ENCODE measurements at places on chromosomes 2 and 18.
A peak's percentile ranks its signal among the peaks of the same experiment; 100 is the strongest.

GRCh38 chr2:47655563-47655880, 127.4 kb upstream of the MSH6 start:
- DNase-seq: no peak

GRCh38 chr2:173239644-173240043, 115.0 kb upstream of the CDCA7 start:
- DNase-seq: no peak

- no peak for DNase-seq
Observed at GRCh38 chr18:62736077-62736855, 20.9 kb downstream of the PHLPP1 start.

DNA sequence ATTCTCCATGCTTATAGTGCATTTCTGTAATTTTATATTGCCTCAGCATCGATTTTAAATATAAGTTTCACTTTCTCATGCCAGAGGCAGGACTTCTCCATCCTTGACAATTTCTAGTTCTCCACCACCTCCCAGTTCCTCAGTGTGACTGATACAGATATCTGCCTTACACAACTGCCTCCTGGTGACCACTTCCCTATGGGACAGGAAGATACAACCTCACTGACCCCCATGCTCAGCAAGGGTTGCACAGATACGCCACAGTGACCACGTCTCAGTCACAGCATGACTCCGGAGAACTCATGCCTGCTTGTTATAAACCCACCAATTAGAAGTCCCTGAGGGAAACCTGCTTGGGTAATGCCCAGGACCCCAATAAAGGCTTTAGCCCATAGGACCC, 284.0 kb upstream of the MC4R start:
- DNase-seq: no peak

- DNase-seq: no peak
Observed at GRCh38 chr2:150876251-150876950, 385.3 kb downstream of the RBM43 start.

GRCh38 chr2:101002562-101003277, 631 bp downstream of the RPL31 start:
- DNase-seq: no peak

- no peak for DNase-seq
Observed at GRCh38 chr2:229425598-229425997, 154.5 kb upstream of the PID1 start.

- DNase-seq: no peak
Observed at GRCh38 chr2:153567367-153567766, 88.8 kb upstream of the RPRM start.

DNA sequence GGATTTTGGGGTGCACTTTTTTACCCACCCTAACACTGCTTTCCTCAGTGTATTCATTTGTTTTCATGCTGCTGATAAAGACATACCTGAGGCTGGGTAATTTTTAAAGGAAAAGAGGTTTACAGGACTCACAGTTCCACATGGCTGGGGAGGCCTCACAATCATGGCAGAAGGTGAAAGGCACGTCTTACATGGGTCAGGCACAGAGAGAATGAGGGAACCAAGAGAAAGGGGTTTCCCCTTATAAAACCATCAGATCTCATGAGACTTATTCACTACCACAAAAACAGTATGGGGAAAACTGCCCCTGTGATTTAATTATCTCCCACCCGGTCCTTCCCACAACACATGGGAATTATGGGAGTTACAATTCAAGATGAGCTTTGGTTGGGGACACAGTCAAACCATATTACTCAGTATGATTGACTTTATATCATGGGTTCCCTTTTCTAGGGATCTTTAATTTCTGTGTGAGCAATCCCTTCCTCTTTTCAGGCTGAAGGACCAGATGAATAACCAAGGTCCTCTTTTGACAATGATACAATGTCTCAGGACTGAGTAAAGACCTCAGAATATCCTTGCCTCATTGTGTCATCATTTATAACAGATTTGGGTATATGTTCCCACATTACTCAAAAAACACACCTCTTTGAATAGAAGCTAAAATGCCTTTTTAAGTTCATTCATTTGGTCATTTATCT, 100.1 kb upstream of the TRIB2 start:
- no peak for DNase-seq

DNA sequence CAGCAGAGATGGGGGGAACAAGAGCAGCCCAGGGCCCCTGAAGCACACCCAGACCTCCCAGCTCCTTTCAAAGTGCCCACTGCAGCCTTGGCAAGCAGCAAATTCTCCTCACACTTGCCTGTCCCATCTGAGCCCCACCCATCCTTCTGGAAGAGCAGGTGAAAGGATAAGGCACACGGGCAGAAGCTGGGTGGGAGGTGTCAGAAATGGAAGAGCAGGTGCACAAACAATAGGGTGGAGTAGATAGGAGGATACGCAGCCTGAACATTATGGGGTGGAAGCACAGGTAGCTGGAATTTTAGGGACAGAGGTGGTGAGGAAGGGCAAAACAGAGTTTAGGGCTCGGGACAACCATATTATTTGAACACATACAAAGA, 69.2 kb downstream of the TNS1 start:
- DNase-seq: no peak

GRCh38 chr2:143263066-143263625, 133.9 kb downstream of the ARHGAP15 start:
- DNase-seq: no peak

GRCh38 chr2:100285011-100285410, 37.3 kb downstream of the LONRF2 start:
- no peak for DNase-seq

DNA sequence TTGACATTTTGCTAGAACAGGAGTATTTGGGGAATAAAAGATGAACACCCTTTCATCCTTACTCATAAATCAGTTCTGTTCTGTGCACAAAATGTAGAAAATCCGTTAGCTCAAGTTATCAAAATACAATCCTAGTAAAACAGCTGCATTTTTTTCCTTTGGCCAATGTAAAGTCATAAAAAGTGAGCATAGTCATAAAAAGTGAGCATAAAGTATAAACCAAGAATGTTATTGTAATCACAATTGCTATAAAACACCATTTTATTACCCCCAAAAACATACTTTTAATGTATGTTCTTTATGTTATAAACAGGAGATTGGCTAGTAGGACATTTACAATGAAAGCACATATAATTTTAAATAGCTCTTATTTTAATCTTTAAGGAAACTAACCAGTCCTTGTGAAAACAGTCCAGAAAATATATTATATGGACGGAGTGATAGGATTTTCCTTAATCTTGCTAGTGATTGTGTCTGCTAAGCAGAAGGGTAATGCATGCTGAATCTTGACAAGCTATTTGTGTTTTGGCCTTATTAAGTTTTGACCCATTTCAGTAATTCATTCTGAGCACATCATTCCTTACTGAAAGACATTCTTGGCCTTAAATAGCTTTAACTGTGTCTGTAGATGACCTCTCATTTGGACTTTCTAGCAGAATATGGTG, 891.8 kb downstream of the DSC3 start:
- DNase-seq: no peak

DNA sequence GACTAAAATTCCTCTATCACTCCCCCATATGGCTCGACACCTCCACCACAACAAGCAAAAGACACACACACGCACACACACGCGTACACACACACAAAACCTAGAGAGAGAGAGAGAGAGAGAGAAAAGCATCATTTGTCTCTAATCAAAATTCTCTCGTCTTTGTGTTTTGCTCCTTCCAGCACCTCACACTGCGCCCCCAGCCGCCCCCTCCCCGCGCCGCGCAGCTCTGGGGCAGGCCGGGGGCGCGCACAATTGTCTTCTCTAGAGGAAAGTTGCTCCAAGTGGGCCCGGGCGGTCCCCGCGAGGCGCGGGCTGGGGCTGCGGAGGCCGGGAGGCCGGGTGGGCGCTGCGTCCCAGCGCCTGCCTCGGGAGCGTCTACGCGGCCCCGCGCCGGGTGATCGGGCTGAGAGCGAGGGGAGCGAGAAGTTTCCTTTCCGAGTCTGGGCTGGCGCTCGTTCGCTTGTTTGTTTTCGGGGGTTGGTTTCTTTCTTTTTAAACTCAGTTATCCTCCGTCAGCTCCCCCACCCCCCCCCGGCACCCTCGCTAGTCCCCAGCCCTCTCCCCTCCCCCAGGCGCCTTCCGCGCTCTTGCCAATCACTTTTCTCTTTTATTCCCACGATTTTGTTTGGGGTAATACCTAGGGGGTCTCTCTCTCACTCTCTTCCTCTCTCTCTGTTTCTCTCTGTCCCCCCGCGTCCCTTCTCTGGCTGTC, 4.1 kb downstream of the ZEB2 start:
- peak; percentile 16 for DNase-seq

- DNase-seq: no peak
Observed at GRCh38 chr2:56537756-56538155, 354.0 kb downstream of the CCDC85A start.

- no peak for DNase-seq
Observed at GRCh38 chr2:204059016-204059415, 122.5 kb downstream of the ICOS start.

DNA sequence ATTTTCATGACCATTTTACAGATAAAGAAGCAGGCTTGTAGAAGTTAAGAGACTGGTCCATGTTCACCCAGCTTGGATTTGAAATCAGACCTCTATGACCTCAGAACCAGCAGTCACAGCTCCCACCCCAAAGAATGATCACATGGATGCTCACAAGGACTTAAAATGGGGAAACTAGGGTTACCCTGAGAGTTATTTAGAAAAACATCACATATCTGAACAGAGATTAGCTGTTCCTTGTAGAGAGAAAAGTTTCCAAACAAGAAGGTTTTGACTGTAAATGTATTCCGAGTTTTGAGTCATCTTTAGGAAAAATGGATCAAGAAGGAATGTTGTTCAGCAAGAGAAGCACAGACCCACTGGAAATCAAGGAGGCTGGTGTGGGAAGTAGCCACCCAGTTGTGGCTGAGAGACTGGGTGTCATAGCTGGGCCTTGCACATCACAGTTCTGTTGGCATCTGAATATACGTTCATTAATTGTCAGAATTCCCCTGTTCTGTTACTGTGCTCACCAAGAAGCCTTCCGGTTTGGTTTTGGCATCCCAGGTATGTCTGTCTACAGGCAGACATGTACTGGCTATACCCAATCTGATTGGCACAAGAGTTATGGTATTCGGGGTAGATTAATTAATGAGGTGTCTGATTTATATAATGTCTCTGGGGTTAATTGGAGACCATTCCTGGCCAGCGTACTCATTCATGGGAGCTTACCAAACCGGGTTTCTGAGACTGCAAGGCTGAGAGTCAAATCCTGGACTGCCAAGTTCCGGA, 371.8 kb upstream of the SLC14A2 start:
- DNase-seq: no peak

- DNase-seq: no peak
Observed at GRCh38 chr2:10238991-10239485, 63.7 kb upstream of the HPCAL1 start.

DNA sequence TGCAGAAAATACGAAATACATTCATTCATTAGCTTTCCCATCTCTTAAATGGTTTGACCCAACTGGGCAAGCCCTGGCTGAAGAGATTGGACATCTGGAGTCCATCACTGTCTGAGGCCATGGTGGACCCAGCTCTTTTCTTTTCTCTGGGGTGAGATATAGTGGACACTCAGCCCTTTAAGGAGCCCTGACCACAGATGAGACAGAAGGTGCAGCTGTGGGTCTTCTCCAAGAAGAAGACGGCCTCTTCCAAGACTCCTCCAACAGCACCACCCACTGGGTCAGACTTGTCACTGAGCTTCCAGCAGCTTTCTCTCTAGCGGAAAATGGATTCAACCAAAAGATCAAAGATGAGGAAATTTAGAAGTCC, 27.2 kb downstream of the TWIST2 start:
- no peak for DNase-seq

GRCh38 chr2:216857131-216857550, 2.7 kb downstream of the TNP1 start:
- DNase-seq: no peak

DNA sequence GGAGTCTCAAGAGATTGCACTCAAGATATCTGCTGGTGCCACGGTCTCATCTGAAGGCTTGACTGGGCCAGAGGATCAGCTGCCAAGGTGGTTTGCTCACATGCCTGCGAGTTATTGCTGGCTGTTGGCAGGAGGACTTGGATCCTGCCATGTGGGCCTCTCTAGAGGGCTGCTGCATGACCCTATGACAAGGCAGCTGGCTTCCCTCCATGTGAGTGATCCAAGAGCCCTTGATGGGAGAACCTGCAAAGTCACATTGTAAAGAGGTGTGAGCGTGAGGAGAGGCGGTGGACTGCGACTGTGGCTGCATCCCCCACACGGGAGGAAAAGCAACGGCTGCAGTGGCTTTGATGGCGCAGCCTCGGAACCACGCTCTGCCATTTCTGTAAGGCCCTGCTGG, 4.0 kb upstream of the ALLC start:
- no peak for DNase-seq

DNA sequence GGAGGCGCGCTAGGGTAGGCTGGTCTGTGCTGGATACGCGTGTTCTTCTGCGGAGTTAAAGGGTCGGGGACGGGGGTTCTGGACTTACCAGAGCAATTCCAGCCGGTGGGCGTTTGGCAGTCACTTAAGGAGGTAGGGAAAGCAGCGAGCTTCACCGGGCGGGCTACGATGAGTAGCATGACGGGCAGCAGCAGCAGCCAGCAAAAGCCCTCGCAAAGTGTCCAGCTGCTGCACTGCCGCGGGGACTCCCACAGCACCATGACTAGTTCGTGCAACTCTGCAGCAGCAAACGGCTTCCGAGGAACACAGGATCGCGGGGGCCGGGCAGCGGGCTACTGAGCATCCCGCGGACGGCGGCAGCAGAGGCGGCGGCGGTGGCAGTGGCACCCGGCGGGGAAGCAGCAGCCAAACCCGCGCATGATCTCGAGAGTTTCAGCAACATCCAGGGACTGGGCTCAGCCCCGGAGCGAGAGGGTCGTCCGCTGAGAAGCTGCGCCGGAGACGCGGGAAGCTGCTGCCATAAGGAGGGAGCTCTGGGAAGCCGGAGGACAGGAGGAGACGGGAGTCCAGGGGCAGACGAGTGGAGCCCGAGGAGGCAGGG, 368 bp downstream of the TMEFF2 start:
- DNase-seq: peak; percentile 13

DNA sequence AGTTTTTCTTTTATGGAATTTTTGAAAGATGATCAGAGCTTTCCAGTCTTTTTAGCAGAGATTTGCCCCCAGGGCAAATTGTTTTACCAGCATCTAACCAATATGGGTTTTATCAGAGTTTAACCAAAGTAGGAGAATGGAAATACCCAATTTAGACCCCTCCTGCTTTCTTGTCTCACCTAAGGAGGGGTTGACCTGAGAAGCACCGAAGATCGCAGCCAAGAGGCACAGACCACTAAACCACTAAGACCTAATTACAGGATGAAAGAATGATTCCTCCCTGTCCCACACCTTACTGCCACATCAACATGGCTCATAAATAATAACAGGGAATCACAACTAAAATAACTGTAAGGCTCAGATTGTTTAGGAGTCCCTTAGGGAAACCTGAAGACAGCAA, 111.9 kb upstream of the EPB41L5 start:
- DNase-seq: no peak

- no peak for DNase-seq
Observed at GRCh38 chr2:75870133-75870532, 159.4 kb upstream of the GCFC2 start.

- no peak for DNase-seq
Observed at GRCh38 chr2:27887830-27888229, 2.4 kb downstream of the RBKS start.

GRCh38 chr2:20179755-20180594, 45.0 kb downstream of the SDC1 start:
- no peak for DNase-seq

Data from stimulated activated CD4-positive, alpha-beta T cell treated with anti-CD3 and anti-CD28 coated beads, Interleukin-12 subunit alpha, Interleukin-12 subunit beta, amount 100 ng/mL, for 4 hours (primary cell).